ENCODE measurements at places on chromosomes 5 and 9. TPM values are rescaled to one million over a fixed set of nuclear protein-coding genes. Genes with fewer than 3 reads are reported as not detected.

DNA sequence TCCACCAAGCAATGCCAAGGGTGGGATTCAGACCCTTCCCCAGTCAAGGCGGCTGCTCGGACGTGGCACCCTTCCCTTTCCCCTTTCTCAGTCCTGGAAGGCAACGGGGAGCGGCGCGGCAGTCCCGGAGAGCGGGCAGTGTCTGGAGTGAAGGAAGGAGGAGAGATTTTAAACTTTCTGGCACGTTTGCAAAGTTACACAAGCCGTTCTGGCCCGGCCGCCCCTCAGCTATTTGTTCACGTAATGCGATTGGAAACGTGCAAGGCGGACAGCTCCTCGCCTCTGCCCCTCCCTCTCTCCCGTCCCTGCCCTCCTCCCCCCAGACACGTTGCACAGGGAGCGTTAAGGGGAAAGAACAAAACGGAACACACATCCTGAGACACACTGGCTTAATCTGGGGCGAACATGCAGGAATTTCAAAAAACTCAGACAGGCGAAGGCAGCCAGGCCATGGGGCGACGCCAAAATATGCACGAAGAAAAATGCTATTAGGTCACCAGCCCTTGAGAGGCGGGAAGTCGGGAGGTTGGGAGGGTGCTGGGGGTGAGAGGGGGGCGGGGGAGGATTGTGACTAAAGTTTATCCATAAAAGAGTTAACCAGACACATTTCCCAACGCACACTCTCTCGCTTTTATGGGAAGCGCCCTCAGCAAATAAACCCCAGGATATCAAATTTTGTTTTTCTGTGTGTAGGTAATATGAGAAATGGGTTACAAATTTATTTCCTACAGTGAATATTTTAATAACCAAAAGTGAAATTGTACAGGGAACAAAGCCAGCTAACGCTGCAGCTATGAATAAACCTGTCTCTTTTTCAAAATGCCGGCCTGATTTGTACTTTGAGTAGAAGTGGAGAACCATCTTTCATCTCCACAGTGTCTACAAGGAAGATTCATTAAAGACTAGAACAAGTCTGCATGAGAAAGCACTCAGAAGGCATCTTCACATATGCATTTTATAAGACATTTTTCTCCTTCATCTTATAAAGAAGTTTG is at the start of gene LOX:
LOX (minus strand) TSS at position 144 of the 995 bp plus-strand sequence. CDS start 274 bp downstream, outside the sequence.
- DNase-seq: peak; percentile 87

TCOF1 gene
- 47.2 TPM for total RNA-seq

GRCh38 chr5:39274398-39275085 is 55.2 kb upstream of the FYB1 start:
- peak; percentile 67 for DNase-seq

MUSK gene
- not detected for total RNA-seq

DNA sequence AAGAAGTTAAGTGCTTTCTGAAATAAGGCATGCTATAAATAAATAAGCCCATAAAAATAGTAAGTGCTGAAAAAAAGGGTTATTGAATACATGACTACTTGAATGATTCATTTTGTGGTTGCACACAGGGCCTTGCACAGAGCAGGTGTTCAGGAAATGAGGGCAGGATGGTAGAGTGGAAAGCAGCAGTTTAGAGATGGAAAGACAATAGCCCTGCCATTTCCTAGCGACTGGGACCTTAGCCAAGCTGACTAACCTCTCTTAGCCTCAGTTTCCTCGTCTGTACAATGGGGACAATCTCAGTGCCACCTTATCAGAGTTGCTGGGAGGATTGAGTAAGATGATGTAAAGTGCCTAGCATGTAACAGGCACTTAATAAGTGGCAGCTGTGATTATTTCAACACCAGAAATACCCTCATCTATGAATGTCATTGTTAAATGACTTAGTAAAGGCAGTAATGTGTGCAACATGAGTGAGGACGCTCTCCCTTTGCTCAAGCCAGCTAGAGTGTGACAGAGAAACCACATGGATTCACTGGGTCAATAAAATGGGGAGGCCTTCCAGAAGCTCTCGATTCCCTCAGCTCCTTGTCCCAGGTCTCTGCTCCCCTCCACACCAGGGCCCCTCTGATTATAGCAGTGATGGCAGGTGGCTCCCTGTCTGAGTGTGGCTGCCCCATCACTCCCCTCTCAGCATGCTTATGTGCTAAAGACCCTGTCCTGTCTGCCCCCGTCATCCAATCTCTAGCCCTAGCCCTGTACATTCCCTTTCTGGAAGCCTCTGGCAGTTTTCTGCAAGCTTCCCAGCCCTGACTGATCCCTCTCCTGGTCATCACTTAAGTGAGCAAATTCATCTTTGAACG is 16.0 kb upstream of the PHF19 start:
- peak; percentile 96 for DNase-seq

CARTPT gene
- total RNA-seq: not detected

BTNL3 gene
- not detected for total RNA-seq

FGF18 gene
- not detected for total RNA-seq

ADAMTSL1 gene
- 18.4 TPM for total RNA-seq

DNA sequence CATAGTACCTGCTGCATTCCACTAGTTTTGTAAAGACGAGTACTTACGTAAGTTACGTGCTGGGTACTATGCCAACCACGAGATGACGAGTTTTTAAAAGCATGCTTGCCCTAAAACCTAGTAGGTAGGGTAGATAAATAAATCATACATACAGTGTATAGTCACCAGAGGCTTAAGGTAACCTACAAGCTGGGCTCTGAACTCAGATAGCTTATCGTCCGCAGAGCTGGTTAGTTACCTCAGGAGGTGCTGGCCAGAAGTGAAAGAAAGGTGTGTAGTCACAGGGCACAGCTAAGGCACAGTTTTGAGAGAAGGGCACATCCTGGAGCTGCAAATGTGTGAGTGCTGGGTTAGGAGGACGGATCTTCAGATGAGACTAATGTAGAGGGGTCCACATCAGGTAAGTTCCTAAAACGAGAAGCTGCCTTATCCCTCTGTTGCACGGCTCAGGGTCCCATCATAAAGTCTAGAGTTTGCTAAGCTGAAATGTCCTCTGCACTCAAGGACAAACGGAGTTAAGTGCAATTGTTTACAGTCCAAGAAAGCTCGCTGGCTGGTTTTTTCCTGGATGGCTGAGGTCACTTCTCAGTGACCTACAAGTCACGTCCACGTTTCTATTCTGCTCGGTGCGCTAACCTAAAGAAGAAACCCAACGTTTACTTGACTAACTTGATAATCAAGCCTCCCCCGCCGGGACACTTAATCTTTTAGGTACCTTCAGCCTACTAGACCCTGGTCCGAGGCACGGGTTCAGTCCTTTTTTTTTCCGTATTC is 1.1 kb upstream of the SNX24 start:
- DNase-seq: peak; percentile 14

PCDHB15 gene
- 0.55 TPM for total RNA-seq

- no peak for DNase-seq
Measured at GRCh38 chr9:121107881-121108280, 33.1 kb downstream of the CNTRL start.

- no peak for DNase-seq
Measured at GRCh38 chr9:89448821-89449220, 49.1 kb downstream of the SEMA4D start.

TNFSF15 gene
- 14.3 TPM for total RNA-seq

FAM78A gene
- total RNA-seq: 26.6 TPM

GRCh38 chr9:133939171-133939785 is 52.8 kb downstream of the VAV2 start:
- peak; percentile 32 for DNase-seq

GRCh38 chr9:107638521-107639310 is 149.1 kb upstream of the KLF4 start:
- DNase-seq: peak; percentile 72

- no peak for DNase-seq
Measured at GRCh38 chr5:31954091-31954490, 220.0 kb downstream of the GOLPH3 start.

ZBED3 gene
- 16.0 TPM for total RNA-seq

- no peak for DNase-seq
Measured at GRCh38 chr5:54073735-54074134, 236.6 kb downstream of the ARL15 start.

Measured in endothelial cell of umbilical vein (primary cell).